Smooth muscle cell of bladder (primary cell): ENCODE measurements at places on chromosomes 5 and 9. TPM values are rescaled to one million over a fixed set of nuclear protein-coding genes. Genes with fewer than 3 reads are reported as not detected.

SLC36A3 gene
- not detected in 2 replicates for total RNA-seq

ST6GALNAC6 gene
- total RNA-seq: 39.3 and 50.1 TPM in 2 replicates

CTSV gene
- 0.28 and 0.37 TPM in 2 replicates for total RNA-seq

SHC3 gene
- total RNA-seq: 21.6 and 24.0 TPM in 2 replicates

ACSL6 gene
- total RNA-seq: under 0.01 and 0.09 TPM in 2 replicates

MYOZ3 gene
- total RNA-seq: 0.14 and 0.37 TPM in 2 replicates
